ENCODE measurements at places on chromosomes 6 and 20.

GRCh38 chr6:154356113-154356512 is 490 bp downstream of the IPCEF1 start:
- DNase-seq: no peak

GRCh38 chr20:33279261-33279910 is 3.6 kb upstream of the BPIFB1 start:
- no peak for DNase-seq

DNA sequence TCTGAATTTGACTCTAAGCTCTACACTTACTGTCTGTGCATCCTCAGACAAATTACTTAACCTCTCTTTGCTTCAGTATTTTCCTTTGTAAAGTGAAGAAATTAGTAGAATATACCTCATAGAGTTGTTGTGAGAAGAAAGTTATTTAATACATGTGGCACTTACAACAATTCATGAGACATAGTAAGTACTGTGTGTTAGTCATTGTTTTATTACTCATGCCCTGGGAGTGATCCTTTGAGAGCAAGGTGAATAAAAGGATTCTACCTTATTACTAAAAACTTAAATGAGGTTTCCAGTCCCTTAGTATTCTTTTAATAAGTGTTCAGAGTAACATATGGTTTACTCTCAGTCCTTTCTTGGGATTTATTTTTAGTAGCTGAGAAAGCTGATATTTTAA is 233.6 kb upstream of the MAP3K7 start:
- no peak for DNase-seq

DNA sequence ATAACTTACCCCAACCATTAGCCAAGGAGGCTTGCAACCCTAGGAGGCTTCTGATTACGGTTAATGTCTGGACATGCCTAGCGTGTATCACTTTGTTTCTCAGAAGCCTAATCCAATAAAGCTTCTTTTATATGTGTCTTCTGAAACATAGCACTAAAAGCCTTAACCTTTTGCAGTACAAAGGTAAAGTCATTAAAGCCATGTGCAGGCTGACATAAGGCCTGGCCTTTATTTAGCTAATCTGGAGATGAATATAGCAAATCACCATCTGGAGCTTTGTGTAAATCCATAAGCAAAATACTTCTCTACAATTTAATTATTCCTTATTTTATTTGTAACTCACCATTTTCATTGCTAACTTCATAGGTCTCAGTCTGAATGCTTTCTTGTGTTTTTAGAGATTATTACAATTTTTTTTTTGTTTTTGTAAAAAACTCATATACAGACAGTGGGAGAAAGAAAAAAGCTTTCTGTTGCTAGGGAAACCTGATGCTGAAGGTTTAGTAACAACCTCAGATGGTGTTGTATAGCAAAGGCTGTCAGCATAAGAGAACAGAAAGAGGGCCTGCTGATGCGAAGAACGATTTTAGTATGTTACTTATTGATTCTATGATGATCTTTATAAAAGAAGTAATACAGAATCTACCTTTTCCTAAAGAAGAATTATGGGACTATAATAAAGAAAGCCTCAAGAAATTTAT is at the start of gene EYS:
EYS (minus strand) TSS at position 101 of the 701 bp plus-strand sequence. CDS start 211,816 bp downstream, outside the sequence.
- no peak for DNase-seq

GRCh38 chr6:22248513-22249308 is 48.1 kb downstream of the PRL start:
- DNase-seq: peak; percentile 20

- DNase-seq: no peak
These were observed 28.8 kb upstream of the ME1 start for GRCh38 chr6:83459663-83460062.

GRCh38 chr6:158237656-158238055 is 69.5 kb downstream of the GTF2H5 start:
- DNase-seq: no peak

GRCh38 chr20:44692932-44693480 is 22.2 kb upstream of the CCN5 start:
- DNase-seq: peak; percentile 93

DNA sequence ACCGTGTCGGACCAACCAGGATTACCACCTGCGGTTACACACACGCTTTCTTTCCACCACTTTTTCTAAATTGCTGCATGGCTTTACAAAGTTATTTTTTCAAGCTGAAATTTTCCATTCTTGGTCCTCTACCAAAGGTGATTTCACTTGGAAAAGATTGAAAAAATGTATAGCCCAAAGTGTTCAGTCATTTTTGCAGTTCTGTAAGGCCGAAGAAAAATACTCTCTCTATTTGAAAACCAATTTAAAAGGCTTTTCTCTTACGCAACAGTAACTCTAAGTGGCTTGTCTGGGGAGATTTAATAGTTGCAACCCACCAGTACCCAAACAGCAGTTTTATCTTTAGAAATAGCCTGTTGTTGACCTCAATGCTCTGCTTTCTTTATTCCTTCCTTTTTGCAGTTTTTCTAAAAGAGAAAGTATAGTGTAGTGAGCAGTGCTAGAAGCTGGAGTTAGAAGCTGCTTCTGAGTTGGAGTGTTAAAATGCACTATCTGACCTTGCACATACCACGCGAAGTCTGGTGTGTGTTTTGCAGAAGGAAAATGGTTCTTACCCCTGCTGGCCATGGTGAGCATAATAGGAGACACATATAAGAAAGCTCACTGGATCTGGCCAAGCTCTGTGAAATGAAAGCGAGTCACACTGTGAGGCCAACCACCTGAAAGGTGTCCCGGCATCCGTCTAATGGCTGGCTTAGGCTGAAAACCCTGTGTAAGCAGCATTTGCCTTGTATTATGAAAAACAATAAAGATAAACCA is 271.6 kb upstream of the PRND start:
- DNase-seq: no peak

- peak; percentile 21 for DNase-seq
These were observed 3.2 kb upstream of the SDHAF4 start for GRCh38 chr6:70563530-70563929.

DNA sequence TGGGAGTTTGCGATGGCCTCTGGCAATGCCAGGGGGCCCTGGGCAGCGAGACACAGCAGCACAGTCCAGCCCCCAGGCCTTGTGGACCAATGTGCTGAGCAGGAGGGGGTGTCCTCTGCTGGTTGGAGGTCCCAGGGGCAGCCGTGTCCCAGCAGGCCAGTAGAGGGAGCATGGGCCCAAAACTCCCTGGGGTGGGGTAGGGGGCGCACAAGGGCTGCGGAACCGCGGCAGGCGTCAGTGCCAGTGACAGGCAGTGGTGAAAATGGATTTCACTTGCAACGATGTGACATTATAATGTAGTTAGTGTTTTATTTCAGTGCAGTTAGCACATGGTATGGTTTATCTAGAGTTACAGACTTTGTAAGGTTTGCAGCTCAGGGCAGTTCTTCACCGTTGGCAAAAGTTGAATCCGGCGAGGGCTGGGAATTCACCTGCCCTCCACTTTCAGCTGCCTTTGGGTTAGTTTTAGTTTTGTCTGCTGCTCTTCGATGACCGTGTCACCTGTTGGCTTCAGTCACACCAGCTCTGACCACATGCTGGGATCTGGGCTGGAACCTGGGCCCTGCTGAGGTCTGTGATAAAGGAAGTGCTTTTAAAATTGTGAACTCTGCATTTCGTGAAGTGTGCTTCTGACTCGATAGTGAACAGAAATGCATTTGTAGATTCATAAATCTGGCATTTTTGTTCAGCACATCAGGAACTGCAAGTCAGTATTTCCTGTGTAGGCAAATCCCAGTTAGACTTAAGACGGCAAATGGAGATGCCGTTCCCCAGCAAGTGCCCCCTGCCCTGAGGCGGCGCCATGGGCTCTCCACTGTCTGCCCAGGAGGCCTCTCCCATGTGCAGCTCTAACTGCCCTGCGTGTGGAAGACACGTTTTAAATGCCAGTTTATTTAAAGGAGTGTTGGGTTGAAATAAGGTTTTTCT is 46.8 kb downstream of the PYGB start:
- DNase-seq: peak; percentile 17

- DNase-seq: no peak
These were observed 234.4 kb upstream of the MCHR2 start for GRCh38 chr6:100228437-100228833.

DNA sequence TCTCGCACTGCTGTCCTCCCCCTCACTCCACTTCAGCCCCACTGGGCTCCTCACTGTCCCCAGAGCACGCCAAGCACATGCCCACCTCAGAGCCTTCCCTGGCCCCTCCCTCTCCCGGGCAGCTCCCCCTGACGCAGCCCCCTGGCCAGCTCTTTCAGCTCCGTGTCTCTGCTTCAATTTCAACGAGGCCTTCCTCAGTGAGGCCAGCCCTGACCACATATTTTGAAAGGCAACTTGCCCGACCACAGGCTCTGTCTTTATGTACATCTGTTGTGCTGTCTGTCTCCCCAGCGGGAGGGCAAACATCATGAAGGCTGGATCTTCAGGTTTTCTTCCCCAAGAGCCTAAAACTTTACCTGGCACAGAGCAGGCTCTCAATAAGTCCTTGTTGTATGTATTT is 44.6 kb downstream of the JPH2 start:
- no peak for DNase-seq

DNA sequence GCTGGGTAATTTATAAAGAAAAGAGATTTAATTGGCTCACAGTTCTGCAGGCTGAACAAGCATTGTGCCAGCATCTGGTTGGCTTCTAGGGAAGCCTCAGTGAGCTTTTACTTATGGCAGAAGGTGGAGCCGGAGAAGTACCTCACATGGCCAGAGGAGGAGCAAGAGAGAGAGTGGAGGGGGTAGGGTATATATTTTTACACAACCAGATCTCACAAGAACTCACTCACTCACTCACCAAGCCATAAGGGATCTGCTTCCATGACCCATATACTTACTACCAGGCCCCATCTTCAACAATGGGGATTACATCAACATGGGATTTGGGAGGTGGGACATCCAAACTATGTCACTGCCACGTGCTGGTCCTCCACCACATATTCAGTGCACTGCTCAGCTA is 152.6 kb upstream of the PRND start:
- no peak for DNase-seq

- DNase-seq: no peak
These were observed 100.8 kb upstream of the SLC35B3 start for GRCh38 chr6:8536122-8536521.

DNA sequence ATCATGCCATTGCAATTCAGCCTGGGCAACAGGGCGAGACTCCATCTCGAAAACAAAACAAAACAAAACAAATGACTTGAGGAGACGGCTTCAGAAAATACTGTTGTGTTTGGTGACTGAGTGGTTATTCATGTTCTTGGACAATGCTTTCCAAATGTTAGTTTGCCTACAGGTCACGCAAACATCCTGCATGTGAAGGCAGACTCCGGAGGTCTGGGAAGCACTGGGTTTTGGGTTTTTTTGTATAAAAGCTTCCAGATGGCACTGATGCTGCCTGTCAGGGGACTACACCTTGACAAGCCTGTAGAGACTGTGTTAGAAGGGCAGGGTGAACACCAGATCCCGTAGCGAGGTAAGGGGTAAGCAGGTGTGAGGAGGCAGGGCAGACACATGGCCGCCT is 81.7 kb downstream of the THBS2 start:
- no peak for DNase-seq

GRCh38 chr6:165685302-165685701 is 22.3 kb upstream of the PDE10A start:
- no peak for DNase-seq

- no peak for DNase-seq
These were observed 133.2 kb upstream of the LY86 start for GRCh38 chr6:6455272-6455671.

DNA sequence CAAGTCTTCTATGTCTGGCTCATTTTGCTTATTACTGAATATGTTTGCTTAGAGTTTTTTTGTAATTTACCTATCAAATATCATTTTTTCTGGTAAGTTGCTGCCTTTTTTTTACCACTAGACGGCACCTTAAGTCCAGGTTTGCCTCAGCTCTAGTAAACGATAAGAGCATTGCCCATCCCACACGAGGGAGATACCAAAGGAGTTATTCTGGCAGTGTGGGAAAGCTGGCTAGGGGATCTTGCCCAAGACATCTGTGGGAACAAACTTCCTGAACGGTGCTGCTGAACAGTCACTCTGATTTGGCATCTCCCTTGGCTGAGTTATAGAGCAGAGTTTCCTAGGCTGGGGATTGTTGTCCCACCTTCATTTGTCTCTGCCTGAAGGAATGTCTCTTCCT is 306.4 kb downstream of the COL12A1 start:
- DNase-seq: no peak

DNA sequence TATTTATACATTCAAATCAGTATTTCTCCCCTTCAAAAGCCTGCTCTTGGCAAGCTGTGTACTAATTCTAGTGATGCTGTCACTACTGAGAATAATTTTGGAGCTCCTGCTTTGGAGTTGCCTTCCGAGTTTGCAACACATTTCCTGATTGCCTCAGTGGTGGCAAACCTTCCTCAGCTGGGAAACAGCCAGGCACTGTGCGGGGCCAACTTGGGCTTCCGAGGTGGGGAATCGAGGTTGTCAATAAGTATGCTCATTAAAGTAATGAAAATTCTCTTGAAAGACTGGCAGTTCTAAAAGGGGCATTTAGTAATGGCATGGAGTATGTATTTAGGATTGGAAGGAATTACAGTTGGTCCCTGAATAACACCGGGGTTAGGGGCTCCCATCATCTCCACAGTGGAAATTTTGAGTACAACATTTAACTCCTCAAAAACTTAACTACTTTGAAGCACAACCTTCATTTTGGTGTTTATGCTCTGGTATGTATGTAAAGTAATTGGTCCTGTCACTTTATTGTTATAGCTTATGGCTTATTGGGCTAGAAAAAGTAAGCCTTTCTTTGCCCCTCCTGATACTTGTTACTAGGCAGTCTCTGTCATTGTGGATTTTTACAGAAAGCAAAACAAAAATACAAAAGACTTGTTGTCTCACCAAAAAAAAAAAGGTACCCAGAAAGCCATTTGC is 2.7 kb downstream of the PAQR8 start:
- no peak for DNase-seq

GRCh38 chr20:37973059-37973910 is 60.0 kb downstream of the TTI1 start:
- no peak for DNase-seq

DNA sequence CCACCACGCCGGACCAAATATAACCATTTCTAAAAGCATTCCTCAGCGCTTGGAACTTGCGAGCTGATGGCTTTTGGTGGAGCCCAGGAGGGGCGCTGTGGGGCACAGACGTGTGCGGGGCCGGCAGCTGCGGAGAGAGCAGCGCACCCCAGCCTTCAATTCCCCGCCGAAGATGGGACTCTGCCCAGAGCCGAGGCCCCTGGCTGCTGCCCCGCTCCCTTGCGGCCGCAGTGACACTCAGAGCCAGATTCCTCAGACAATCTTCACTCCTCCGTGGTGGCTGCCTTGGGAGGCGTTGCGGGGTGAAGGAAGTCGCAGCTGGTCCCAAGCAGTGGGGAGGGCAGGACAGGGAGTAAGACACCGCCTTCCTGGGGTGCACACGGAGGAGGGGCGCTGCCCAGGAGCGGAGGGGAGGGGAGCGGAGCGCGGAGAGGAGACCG is 87.7 kb downstream of the TMEM242 start:
- DNase-seq: no peak

DNA sequence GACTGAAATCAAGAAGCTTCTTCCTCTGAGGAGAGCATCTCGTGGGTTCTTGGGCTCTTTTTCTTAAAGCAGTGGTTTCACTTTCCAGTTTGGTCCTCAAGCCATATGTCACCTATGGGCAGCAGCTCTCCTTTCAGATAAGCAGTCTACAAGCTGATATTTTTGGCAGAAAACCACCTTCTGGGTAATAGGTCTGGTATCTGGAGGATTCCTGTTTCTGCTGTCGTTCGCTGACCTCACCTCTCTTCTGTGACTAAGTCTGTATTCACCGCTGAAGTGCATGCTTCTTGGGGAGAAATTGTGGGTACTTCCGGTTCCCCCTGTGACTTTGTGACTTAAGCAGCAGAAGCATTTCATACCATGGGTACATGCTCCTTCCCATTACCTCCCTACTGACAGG is 193.6 kb downstream of the EDN1 start:
- DNase-seq: peak; percentile 43

GRCh38 chr6:158206740-158207421 is 38.7 kb downstream of the GTF2H5 start:
- no peak for DNase-seq

All from T1000 (cell line).